Stimulated activated CD4-positive, alpha-beta T cell treated with anti-CD3 and anti-CD28 coated beads, TNF-alpha, amount 100 ng/mL, for 1 hour (primary cell): ENCODE measurements at places on chromosomes 7 and 10.

GRCh38 chr10:35025916-35026315 lies 64.2 kb downstream of the CUL2 start:
- DNase-seq: no peak

- no peak for DNase-seq
Observed at GRCh38 chr10:132876131-132876860, 66.1 kb downstream of the CFAP46 start.

DNA sequence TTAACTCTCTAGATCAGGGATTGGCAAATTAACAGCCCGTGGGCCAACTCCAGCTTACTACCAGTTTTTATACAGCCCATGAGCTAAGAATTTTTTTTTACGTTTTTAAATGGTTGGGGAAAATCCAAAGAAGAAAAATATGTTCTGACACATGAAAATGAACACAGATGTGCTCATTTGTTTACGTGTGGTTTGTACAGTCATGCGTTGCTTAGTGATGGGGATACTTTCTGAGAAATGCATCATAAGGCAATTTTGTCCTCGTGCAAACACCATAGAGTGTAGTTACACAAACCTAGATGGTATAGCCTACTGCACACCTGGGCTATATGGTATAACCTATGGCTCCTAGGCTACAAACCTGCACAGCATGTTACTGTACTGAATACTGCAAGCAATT lies 8.3 kb upstream of the SMKR1 start:
- DNase-seq: no peak

- DNase-seq: no peak
Observed at GRCh38 chr10:72796538-72796937, 97.0 kb upstream of the OIT3 start.

DNA sequence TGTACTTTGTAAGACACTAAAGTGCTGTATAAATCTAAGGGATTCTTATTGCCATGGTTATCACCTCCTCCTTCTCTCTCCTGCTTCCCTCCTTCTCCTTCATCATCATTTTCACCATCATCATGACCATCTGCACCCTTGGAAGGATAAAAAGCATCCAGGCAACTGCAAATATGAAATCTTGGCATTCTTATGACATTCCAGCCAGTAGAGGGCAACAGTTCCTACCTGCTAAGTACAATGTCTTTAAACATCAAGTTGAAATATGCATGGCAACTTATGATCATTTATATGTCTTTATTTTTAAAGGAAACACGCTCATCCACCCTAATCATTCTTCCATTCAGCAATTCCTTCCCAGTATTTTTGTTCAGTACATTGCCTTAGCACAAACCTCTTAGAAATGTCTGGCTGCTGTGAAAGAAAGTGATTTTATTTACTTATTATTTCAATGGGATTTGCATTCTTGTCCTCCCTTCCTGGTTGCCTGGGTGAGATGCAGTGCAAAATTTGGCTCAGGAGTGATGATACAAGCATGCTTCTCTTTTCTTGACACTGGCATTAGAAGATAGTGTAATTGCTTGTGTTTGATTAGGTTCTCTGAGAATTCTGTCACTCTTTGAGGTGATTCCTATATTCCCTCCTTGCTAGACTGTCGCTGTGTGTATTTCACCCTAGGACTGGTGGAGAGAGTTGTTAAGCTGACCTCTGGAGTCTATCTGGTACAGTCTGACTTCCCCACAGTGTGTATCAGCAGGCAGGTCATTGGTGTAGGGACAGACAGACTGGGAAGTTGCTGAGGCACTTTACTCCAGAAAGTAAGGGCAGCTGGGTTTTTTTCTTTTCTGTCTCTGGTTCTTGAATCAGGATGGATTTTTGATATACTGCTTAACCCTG lies 188.5 kb upstream of the BMPER start:
- DNase-seq: no peak

DNA sequence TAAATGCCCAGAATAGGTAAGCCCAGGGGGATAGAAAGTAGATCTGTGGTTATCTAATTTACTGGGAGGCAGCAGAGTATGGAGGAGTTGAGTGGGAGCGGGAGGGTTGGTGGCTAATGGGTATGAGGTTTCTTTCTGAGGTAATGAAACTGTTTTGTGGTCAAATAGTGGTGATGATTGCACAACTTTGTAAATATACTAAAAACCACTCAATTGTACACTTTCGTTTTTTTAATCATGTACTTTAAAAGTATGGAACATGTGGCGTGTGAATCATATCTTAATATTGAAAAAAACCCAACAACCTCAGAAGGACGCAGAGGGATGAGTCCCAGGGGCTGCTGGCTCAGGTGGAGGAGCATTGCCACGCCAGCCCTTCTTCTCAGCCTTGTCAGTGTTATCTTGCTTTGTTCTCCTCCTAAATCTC lies 118.1 kb downstream of the WDR11 start:
- no peak for DNase-seq

DNA sequence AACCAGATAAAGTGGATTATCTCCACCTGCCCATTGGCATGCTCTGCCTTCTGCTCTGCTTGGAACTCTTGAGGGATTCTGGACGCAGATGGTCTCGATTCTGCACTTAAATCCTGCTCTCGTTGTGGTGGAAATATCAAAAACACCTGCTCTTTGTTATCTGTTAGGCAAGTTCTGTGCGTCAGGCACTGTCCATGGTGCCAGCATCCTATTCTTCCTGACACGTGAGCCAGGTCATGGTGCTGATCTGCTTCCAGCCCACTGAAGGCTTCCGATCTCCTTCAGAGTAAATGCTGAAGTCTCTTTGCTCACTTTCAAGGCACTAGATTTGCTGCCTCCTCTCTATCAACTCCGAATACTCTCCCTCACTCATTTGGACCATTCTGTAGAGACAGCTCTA lies 505.6 kb downstream of the HTR7 start:
- DNase-seq: no peak

GRCh38 chr7:134878746-134879357 lies 99.4 kb downstream of the CALD1 start:
- DNase-seq: no peak

- no peak for DNase-seq
Observed at GRCh38 chr7:114209968-114210367, 204.6 kb upstream of the FOXP2 start.

- no peak for DNase-seq
Observed at GRCh38 chr10:121981346-121981745, 6.3 kb upstream of the NSMCE4A start.

DNA sequence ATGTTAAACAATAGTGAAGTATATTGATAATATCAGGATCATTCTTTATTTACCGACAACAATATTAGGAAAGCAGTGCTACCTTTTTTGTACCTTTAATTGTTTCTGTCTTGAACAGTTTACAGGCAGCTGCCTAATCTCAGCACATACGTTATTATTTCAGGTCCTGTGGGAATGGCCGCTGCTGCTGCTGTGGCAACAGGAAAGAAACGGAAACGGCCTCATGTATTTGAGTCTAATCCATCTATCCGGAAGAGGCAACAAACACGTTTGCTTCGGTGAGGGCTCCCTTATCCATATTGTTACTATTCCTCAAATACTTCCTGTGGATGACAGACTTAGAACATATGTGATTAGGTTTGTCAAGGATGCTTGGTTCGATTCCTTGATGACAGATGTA lies 59.7 kb downstream of the NRF1 start:
- no peak for DNase-seq

DNA sequence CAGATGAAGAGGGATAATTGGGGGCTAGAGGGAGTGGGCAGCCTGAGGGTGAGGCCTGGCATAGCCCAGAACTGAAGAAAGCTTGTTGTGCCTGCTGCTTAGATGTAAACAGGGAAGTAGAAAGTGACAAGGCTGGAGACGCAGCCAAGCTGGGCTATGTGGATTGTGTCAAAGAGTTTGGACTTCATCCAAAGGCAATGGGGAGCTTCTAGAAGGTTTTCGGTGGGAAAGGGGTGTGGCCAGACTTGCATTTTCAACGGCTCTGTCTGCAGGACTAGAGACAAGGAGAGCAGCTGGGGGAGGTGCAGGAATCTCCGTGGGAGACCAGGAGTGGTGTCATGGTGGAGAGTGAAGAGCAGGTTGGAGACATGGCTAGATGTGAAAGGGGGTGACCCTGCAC lies 48.8 kb downstream of the GOLGA7B start:
- no peak for DNase-seq

GRCh38 chr7:106542550-106543220 lies 118.3 kb downstream of the CCDC71L start:
- no peak for DNase-seq

- DNase-seq: no peak
Observed at GRCh38 chr10:56028298-56029132, 332.5 kb downstream of the ZWINT start.

DNA sequence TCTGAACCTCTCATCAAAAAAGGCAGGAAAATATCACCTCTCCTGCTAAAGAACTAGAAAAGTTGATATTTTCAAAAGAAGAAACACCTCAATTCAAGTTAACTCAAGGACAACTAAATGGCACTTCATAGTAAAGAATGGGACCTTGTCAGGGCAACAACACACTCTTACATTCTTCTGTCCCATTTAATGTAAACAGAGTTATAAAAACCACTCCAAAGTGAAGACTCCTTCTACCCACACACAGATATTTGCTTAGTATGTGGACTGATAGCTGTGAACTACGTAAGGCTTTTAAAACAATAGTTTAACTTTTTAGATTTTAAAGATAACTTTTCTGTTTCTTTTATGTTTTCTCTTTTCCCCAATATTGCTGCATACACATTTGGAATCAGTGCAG lies 118.3 kb downstream of the ZNF37A start:
- DNase-seq: no peak
